T-helper 1 cell (primary cell): ENCODE measurements at places on chromosomes 13 and 19.

DNA sequence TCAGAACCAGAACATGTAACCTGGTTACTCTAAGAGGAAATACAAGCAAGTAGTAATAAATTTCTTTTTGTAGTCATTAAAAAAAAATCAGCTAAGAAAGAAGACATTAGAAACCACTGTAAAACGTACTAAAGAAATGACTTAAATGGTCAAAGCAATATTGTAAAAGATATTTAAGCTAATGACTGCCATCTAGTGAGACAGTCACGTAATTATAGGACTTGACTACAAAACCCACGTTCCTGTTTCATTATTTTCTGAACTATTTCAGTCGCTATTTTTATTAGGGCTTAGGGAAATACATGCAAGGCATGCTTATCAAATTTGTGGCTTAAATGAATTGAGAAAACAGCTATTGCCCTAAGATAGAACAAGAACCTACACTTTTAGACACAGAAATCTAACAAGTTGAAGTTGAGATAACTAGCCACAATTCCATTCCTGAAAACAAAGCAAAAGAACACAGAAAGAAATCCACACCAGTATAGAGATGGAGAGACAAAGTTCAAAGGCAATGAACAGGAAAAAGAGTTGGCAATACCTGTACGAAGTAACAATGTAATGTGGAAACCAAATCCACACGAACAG is 17.9 kb downstream of the ALG5 start:
- no peak for DNase-seq

DNA sequence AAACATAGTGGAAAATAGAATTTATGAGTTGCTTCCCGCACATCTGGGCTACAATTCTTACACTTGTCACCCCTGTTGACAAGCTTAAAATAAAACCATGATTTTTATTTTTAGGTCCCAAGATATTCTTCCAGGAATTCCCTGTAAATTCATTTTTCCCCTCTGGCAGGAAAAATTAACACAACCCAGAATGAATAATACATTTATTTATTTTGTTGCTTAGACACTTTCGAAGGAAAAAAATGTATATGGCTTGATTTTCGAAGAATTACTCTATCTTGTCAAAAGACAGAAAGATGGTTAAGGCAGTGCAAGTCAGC is 74.4 kb downstream of the LHFPL6 start:
- no peak for DNase-seq

GRCh38 chr19:6610934-6611852 is 20.2 kb upstream of the CD70 start:
- DNase-seq, result no peak

- no peak for DNase-seq
Measured at GRCh38 chr13:83211301-83211700, 671.0 kb downstream of the SLITRK1 start.

DNA sequence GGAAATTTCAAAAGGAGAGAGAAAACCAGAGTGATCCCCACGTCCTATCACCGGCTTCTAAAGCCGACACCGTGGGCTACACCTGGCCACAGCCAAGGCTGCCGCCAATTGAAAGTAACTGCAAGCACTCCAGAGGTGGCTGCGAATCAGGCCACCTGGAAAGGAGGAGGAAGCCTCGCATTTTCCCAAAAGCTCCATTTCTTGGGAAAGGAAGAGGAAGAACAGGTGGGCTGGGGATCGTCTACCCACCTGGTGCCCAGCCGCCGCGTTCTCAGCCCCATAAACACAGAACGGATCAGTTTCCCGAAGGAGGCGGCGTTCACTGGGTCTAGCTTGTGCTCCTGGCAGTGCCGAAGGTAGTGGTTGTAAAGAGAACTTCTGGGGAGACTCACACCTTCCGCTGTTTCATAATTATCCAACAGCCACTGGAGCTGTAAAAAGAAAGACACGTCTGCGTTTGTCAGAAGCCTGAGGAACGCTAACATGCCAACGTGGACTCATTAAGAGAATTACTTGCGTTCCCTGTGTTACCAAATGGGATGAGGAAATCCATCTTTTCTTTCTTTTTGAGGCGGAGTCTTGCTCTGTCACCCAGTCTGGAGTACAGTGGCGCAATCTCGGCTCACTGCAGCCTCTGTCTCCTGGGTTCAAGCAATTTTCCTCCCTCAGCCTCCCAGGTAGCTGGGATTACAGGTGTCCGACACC is 38.1 kb upstream of the RANBP3 start:
- no peak for DNase-seq

DNA sequence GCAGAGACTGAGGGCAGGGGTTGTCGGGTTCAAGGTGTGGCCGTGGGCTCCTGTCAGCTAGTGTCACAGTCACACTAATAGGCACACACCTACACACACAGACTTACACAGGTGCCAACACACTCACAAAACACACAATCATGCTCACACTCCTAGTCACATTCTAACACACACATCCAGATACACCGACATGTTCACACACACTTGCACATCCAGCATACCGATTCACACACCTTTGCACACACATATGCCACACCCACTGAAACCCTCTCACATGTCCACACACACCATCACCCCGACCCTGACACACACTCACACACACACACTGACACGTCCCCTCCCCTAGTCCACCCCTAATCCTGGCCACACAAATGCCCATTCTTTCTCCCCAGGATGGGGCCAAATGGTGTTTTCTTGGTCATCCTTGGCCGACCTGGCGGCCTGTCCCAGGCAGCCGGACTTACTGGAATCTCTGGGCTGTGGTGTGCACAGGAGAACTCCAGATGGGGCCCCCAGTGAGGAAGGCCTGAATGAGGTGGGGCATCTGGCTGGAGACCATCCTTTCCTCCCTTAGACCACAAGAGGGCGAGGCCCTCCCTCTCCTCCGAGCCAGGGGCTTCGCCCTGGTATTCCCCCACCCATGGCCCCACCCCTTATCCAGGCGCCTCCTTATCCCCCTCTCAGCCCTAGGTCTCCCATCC is 19.1 kb upstream of the PNMA8B start:
- DNase-seq, result no peak

DNA sequence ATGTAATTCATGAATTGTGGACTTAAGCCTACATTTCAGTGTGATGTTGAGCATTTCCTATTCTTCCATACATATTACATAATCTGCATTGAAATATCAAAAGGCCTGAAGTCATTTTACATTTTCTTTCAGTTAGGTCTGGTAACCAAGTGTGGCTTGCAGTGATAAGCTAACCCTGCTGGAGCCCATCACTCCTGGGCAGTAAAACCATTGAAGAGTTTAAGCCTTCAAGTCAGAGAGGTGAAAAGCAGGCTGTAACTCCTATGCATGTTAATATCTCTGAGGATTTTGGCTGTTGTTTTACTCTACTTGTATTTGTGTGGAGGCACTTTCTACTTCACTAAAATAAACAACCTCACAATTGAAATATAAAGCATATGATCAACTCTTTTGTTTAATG is 248.8 kb downstream of the SLITRK5 start:
- no peak for DNase-seq

- no peak for DNase-seq
Measured at GRCh38 chr19:49432141-49433073, 7.2 kb downstream of the GFY start.

DNA sequence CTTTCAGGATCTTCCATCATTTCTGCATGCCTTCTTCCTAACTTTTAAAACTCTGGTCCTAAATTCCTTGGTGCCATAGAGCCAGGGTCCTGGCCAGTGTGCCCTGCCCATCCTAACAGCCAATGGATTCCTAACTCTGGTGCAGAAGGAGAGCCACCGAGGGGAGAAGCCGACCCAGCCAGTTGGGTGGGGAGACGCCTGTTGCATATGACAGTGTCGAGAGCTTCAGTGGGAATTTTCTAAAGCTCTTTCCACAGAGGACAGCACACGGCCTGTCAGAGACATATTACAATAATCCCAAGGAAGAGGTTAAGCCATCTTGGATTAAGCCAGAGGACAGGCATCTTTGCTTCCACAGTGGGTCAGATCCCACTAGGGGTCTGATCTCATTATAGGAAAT is 180.4 kb downstream of the ZNF536 start:
- no peak for DNase-seq
